ENCODE measurements at places on chromosomes 1 and 21. TPM values are rescaled to one million over a fixed set of nuclear protein-coding genes. Genes with fewer than 3 reads are reported as not detected.

GRCh38 chr1:211517006-211517405 lies 25.0 kb upstream of the RD3 start:
- H3K4me1 ChIP-seq = peaks cover 23% of the 10 kb centered on the region
- no peak overlapping the region for H3K4me3 ChIP-seq
- H3K27me3 ChIP-seq = no peaks in the 10 kb centered on the region
- H3K36me3 ChIP-seq = no peaks in the 10 kb centered on the region

DNA sequence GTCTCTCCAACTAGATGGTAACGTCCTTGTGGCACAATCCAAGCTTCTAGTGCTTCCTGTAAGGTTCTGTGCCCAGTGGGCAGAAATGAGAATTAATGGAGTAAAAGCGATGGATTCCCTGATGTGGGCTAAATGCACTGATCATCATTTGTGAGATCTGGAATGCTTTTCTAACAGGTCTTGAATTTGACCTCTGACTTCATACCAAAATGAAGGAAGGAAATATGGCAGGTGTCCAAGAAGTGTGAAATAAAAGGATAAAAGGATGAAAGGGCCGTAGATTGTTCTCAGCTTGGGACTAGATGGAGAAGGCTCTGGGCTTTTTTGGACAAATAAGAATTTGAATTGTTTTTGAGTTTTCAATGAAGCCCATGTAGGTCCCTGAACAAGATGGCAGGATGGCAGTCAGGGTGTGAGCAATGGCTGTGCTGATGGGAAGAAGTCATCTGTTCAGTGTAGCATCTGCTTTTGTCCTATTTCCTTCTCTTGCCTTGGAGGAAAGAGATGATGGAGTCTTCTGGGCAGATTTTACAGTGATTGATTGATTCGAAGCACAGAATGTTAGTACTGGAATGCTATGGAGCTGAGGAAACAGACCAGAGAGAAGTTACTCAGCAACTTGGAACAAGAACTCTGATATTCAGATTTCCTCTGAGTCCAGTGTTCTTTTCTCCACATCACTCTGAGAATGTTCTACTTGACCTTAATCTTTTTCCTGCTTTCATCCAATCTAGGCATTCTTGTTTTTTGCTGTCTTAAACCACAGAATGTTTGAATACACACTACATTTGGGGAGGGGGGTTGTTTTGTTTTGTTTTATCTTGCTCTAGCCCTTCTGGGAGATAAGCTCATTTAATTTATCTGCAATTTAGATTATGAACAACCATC lies 286.0 kb downstream of the HLX start:
- no peak for DNase-seq
- H3K4me3 ChIP-seq = no peak overlapping the region
- H3K4me1 ChIP-seq = no peaks in the 10 kb centered on the region
- no peaks in the 10 kb centered on the region for H3K36me3 ChIP-seq
- peaks cover 8% of the 10 kb centered on the region for H3K27me3 ChIP-seq
- H3K27ac ChIP-seq = no peak overlapping the region

The TPTE gene
- not detected for total RNA-seq

The TSPAN2 gene
- total RNA-seq = 2.7 TPM

The RAB7B gene
- total RNA-seq = not detected

The BLACAT1 gene
- 0.90 TPM for total RNA-seq

The USH2A gene
- not detected for total RNA-seq
